ENCODE measurements at places on chromosomes 3 and 15.

DNA sequence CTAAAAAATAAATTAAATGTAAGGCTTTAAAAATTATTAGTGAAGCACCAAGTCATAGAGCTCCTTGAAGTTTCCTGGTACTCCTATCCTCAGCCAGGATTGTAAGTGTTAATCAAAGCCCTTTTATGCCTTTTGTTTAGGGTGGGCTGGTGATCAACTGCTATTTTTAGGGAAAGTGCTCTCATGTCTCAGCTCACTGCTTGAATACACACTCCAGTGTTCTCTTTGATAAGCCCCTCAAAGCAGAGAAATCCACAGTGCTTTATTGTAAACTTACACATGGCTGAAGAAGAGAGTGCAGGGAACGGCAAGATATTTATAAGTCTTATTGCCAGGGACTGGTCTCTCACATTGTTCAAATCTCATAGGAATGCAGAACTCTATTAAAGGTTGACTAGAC lies 156.4 kb upstream of the AZI2 start:
- DNase-seq: no peak

- no peak for DNase-seq
These were observed 50.3 kb downstream of the SPATA12 start for GRCh38 chr3:57110798-57111197.

DNA sequence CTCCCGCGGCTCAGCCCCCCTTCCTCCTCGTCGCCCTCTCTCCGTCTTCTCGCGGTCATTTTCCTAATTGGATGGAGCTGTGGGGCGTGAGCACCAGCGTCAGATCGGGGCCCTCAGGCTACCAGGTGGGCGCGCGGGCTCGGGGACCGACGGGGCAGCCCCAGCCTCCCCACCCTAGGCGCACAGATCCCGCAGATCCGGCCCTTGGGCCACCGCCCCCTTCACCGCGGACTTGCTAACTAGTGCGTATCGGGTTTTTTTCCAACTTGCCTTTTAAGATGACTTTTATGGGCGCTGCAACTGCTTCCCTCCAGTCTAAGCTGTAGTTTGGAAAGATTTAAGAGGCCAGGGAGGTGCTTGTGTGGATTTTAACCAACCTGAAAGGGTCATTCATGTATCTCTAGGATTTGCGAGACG lies 1.3 kb downstream of the ZNF710 start:
- DNase-seq: peak; percentile 68

- no peak for DNase-seq
These were observed 4.3 kb downstream of the DNASE1L3 start for GRCh38 chr3:58206406-58207011.

DNA sequence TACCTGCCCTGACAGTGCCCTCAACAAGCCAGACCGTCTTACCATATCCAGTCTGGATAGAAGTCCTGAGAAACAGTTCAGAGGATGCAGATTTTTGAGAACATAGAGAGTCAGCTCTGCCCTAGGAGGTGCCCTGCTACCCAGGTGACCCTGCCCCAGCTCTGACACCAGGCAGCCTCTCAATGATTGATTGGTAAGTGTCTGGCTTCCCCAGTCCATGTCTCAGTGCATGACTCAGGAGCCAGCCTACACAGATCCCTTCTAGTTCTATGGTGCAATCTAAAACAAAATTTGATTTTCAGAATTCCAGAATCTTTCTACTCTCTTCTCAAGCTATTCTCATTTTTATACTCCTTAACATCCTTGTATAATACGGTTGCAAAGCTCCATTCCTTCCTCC lies 292.1 kb downstream of the VPS13C start:
- DNase-seq: no peak

DNA sequence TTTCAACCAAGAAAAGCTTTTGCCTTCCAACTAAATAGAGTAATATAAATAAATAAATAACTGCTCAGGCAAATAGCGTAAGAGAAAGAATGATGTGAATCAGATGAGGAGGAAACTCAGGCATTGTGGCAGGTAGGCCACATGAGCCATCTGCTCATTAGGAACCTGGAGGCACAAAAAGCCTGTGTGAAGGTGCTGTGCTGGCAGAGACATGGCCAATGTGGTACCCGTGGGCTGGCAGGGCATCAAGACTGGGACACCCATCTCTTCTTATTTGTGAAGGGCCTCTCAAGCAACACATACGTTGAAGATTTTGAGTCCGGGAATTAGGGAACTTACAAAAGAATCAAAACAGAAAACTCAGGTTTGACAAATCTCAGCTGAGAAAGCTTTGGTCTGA lies 9.5 kb downstream of the ANKRD34C start:
- DNase-seq: no peak

DNA sequence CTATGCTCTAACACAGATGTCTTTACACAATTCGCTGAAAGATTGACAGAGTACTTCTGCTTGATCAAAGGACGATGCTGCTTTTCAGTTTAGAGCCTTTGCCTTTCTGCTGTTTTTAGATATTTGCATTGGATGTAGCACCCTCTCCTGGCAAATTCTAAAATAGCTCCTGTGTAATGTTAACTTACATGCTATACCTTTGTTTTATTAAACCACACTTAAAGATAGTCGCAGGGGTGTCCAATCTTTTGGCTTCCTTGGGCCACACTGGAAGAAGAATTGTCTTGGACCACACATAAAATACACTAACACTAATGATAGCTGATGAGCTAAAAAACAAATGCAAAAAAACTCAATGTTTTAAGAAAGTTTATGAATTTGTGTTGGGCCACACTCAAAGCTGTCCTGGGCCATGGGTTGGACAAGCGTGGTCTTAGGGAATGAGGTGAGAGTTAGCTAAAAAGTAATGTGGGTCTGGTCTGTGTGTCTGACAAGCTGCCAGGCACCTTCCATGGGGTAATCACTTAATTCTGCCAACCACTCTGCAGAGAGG lies 62.9 kb downstream of the ATG7 start:
- DNase-seq: peak; percentile 62

DNA sequence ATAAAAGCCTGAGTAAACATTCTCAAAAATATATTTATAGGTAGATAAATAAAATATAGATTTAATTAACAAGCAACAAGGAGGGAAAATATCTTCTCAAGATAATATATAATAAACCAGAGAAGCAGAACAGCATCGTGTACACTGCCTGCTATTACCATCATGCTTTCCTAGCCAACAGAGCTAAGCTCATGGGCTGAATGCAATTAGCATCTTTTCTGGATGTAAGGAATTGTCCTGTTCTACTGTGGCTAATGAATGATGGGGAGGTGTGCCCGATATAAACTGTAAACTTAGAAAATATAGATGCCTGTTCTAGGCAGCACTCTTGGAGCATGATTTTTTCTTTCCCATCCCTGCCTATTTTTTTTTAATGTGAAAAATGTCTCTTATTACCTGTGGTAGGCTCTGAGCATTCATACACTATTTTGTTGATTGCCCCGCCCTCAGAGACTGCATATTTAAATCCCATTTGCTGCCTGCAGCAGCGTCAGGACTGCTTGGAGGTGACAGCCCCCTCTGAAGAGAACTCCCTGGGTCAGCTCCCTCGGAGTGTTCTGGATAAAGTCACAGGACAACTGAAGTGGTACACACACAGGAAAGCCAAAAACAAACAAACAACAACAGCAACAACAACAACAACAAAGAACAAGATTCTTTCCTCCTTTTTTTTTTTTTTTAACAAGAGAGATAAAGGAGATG lies 312.3 kb downstream of the SATB1 start:
- no peak for DNase-seq

DNA sequence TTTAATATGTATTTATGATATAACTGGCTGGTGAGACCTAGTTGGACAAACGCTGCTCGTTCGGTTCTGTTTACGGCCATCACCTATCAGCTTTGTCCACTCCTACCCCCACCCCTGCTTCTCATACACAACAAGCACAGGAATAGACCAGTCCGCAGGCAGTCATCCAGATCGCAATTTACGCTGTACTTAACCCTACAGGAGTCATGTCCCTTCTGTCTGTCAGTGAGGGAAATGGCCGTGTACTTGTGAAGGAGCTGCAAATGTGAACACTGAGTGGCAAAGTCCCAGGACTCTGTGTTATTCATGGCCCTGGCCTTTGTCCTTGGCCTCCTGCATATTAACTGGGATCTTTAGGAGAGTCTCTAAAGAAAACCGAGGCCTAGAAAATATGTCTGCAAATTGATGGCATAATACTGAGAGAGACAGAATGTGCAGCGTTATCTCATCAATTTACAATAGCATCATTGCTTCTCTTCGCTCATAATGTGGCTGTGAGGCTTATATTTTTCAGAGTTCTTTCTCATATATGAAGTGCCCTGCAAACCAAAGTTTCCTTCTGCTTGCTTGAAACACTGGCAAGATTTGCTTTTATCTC lies 7.2 kb upstream of the ABHD10 start:
- DNase-seq: no peak
